Effector CD4-positive, alpha-beta T cell (primary cell): ENCODE measurements at places on chromosomes 16 and 17.

DNA sequence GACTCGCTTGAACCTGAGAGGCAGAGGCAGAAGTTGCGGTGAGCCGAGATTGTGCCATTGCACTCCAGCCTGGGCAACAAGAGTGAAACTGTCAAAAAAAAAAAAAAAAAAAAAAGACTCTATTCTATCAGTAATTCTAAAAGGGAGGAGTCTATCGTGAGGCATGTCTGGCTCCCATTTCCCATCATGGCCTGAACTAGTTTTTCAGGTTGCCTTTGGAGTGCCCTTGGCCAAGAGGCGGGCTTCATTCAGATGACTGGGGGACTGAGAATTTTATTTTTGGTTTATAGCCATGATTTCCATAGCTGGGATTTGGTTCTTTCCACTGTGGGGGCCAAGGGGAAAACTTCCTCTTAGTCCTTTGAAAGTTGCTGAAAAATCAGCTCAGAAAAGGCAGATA is 3.5 kb upstream of the SNX29 start:
- no peak for DNase-seq

GRCh38 chr16:79069633-79070032 is 530.9 kb downstream of the MAF start:
- no peak for DNase-seq

- peak; percentile 62 for DNase-seq
Observed at GRCh38 chr16:81616321-81617020, 162.6 kb upstream of the PLCG2 start.

GRCh38 chr16:7493133-7493532 is 160.5 kb downstream of the RBFOX1 start:
- DNase-seq, result no peak

GRCh38 chr17:32187271-32187670 is 45.0 kb downstream of the RHOT1 start:
- no peak for DNase-seq

- DNase-seq, result no peak
Observed at GRCh38 chr16:50286681-50287080, 20.3 kb downstream of the ADCY7 start.

DNA sequence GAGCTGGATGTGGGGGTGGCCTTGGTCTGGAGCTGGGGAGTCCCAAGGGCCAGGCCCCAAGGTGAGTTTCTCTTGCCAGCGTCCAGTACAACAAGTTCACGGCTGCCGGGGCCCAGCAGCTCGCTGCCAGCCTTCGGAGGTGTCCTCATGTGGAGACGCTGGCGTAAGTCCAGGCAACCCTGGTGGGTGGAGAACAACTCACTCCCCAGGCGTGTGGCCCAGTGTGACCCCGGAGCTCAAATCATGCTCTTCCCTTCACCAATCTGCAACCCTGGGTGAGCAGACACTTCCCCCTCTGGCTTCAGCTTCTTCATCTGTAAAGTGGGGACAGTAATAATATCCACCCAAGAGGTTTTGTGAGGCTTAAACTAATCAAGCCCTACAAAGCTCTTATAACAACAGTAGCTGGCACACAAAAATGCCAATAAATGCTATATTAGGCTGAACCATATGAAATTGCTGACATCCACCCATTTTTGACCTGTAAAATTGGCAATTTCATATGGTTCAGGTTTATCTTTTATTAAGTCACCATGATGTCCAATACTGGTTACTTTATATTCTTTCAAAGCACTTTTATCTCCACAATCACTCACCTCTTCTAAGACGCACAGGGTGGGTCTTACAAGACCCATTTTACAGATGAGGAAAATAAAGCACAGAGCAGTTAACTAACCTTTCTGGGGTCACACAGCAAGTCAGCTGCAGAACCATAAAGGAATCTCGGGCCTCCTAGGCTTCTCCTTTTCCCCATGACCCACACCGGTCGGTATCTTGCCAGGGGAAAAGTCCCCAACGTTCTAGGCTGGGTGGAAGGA is 19.7 kb downstream of the DEXI start:
- DNase-seq, result no peak

- no peak for DNase-seq
Observed at GRCh38 chr16:72740347-72740746, 307.6 kb downstream of the ZFHX3 start.

DNA sequence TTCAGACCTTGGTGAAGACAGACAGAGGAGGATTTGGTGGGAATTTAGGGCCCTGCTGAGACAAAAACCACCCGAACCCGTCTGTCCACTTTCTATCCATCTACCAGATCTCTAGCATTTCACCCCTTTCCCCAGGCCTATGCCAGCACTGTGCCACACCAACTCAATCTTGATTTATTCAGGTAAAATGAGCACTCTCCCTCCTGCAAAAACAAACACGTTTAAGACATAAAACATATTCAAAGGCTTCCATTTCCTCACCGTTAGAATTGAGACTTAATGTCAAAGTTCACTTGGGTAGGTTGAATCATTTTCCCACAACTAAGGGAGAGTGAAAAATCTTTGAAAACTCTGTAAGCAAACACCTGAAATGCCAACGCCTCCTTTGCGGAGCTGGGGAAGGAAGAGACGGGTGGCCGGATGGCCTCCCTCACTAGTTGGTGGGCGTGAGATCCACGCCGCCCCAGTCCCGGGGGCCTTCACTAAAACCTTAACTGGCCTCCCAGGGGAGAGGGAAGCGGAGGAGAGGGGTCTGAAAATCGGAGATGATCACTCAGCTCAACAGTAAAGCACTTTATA is 862 bp downstream of the DCAKD start:
- peak; percentile 5 for DNase-seq

GRCh38 chr17:17919169-17920107 is 52.8 kb downstream of the TOM1L2 start:
- DNase-seq, result peak; percentile 47
